Heart left ventricle (tissue), 16 donors: ENCODE measurements at places on chromosomes 12 and 14. TPM values are rescaled to one million over a fixed set of nuclear protein-coding genes. Genes with fewer than 3 reads are reported as not detected.

DNA sequence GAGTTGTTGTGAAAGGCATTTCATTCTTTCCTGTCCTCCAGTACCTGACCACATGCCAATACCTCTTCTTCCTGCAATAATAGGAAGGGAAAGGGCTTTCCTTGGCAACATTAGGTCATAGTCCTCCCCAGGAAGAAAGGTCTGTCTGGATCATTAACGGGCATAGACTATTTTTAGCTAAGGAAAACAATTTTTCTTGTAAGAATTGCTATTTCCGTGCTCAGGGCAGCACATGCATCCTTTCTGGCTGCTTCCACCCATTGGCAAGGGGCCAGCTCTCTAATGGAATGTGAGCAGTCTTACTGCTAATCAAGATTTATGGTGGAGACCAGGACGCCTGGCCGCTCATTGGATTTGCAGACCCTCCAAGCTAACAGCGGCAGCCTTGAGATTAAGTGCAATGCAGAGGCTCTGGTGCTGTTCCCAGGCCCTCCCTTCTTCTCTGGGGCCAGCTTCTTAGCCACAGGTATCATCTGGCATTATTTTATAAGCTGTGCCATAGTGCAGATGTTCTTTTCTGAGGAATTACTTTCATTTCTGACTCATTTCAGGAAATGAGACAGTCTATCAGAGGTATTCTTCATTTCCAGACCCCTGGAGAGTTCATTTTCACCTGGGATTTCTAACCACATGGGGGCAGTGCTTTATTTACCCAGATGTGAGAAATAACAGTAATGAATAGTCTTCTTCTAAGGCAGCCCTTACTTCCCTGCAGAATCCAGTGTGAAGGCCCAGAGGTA is 52.9 kb downstream of the ANO6 start:
- DNase-seq = peak; percentile 85

DNA sequence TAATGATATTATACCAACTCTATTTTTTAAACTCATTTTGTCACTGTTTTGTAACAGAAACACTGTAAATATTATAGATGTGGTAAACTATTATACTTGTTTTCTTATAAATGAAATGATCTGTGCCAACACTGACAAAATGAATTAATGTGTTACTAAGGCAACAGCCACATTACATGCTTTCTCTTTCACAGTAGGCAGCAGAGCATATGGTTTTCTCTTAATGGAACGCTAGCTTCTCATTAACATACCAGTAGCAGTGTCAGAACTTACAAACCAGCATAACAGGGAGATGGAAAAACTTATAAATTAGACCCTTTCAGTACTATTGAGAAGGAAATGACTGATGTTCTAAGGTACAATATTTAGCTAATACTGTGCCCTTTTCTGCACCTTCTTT is 398.8 kb downstream of the PRKD1 start:
- DNase-seq = no peak

TRIM9 gene
- 0.74 TPM for total RNA-seq

DNA sequence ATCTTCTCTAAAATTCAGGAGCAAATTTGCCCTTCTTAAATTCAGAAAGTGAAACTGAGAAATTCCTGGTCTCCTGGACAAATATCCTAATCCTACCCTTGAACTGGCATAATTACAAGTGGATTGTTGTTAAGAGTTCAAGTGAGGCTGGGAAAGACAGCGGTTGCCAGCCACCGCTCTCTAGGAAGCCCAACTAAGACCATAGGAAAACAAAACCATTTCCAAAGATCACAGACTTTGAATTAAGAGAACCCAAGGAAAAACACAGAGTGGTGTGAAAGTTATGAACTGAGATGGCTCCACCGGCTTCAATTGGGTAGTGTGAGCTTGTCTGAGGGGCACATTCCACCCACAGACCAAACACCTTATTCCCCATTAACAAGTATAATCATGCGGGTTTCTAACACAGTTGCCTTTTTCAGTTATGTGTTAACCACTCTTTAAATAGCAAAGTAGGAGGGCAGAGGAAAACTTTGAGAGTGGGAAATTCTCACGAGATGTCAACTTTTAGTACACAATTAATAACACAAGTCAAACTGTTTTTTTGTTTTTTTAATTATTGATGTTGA is 1628.8 kb upstream of the SEL1L start:
- DNase-seq = no peak
